Stimulated activated CD4-positive, alpha-beta T cell treated with anti-CD3 and anti-CD28 coated beads, Interleukin-1b, Interleukin-23, amount 100 ng/mL, for 1 hour (primary cell): ENCODE measurements at places on chromosomes 11 and 22.

GRCh38 chr11:32325187-32325586 is 110.2 kb downstream of the WT1 start:
- no peak for DNase-seq

DNA sequence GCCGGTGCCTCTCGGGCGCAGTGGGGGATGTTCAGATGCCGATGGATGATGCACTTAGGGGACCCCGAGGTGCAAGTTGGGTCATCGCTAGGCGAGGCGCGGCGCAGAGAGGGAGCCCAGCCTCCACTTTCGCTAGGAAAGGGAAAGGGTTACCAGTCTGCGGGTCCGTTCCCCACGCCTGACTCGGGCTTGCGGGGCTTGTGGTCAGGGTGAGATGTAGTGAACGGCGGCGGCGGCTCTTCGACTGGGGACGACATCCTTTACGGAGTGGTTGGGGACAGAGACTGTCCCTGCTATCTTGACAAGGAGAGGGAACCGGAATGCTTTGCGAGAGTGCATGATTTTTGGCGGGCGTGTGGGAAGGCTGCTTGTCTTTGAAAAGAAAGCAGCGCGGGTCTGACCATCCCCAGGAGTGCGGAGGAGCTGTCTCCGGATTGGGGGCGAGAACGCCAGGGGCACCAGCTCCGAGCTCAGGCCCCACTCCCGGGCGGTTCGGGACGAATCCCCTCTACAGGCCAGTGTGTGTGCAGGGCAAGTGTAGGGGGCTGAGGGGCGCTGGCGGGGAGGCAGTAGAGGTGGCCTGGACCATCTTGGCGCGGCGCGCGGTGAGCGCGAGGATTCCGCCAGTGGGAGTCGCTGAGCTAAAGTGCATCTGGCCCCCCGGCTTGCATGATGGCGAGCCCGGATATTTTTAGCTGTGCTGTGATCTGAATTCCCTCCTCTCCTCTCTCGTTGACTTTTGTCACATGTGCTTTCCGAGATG is 1.1 kb downstream of the FAT3 start:
- no peak for DNase-seq

DNA sequence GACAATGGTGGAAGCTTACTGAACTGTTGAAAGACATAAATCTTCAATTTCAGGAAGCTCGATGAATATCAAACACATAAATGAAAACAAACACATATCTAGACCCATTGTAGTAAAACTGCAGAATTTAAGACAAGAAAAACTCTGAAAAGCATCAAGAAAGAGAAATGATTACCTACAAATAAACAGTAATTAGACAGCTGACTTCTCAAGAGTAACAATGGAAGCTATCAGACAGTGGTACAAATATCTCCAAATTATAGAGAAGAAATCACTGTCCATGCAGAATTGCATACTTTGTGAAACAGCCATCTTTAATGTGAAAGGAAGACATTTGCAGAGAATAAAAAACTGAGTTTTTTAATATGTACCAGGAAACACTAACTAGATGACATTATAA is 45.7 kb downstream of the ANO3 start:
- no peak for DNase-seq

GRCh38 chr11:77440678-77441077 is 33.2 kb downstream of the PAK1 start:
- DNase-seq, result no peak

GRCh38 chr11:92790926-92791616 is 178.4 kb upstream of the MTNR1B start:
- no peak for DNase-seq

DNA sequence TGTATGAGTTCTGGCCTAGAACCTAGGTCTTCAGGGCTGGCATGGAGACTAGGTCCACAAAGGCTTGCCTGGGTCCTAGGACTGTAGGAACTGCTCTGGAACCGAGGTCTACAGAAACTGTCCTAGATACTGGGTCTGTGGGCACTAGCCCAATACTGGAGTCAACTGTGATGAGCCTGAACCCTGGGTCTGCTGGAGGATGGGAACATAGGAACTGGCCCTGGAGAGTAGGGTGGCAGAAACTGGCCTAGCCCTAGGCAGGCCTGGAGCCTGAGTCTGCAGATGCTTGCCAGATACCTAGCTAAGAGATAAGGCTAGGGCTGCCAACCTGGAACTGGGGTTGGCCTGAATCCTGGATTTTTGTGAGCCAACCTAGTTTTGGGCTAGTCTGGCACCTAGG is 19.2 kb upstream of the GLYATL2 start:
- DNase-seq, result no peak

DNA sequence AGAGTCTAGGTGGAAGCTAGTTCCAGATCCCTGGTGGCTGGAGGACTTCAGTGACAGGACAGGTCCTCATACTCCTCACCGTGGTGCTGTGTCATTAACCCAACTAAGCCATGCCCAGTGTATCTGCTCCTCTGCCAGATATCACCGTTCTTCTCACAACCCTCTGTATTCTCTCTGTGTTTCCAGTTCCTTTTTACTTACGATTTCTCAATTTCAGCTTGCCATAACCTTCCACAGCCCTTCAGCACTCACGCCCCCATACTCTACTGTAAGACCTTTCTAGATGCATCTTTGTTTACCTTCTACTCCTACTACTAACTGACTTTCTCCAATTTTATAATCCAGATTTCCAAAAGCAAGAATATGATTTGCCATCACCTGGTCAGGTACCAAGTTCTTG is 26.1 kb upstream of the RIC3 start:
- DNase-seq, result no peak

GRCh38 chr11:92866679-92867282 is 102.7 kb upstream of the MTNR1B start:
- DNase-seq, result no peak

GRCh38 chr11:126733685-126734084 is 266.9 kb downstream of the KIRREL3 start:
- no peak for DNase-seq

- no peak for DNase-seq
Observed at GRCh38 chr22:24190596-24191208, 9.4 kb downstream of the SUSD2 start.

GRCh38 chr22:24431309-24432034 is 4.1 kb downstream of the ADORA2A start:
- DNase-seq, result no peak

DNA sequence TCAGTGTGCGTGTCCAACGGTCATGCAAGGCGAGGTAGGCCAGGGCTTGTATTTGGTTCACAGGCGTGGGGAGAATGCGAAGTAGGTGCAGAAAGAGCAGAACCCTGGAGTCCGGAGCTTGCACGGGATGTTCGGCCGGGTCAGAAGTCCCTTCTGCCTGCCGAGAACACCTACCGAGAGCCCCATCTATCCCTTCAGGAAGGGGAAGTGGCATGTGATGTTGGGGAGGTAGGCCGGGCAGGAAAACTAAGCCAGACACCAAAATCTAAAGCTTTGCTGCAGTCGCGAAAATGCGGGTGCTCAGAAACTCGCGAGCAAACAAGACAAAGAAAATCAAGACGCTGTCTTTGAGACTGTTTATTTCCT is 435 bp upstream of the TAF6L start:
- no peak for DNase-seq

DNA sequence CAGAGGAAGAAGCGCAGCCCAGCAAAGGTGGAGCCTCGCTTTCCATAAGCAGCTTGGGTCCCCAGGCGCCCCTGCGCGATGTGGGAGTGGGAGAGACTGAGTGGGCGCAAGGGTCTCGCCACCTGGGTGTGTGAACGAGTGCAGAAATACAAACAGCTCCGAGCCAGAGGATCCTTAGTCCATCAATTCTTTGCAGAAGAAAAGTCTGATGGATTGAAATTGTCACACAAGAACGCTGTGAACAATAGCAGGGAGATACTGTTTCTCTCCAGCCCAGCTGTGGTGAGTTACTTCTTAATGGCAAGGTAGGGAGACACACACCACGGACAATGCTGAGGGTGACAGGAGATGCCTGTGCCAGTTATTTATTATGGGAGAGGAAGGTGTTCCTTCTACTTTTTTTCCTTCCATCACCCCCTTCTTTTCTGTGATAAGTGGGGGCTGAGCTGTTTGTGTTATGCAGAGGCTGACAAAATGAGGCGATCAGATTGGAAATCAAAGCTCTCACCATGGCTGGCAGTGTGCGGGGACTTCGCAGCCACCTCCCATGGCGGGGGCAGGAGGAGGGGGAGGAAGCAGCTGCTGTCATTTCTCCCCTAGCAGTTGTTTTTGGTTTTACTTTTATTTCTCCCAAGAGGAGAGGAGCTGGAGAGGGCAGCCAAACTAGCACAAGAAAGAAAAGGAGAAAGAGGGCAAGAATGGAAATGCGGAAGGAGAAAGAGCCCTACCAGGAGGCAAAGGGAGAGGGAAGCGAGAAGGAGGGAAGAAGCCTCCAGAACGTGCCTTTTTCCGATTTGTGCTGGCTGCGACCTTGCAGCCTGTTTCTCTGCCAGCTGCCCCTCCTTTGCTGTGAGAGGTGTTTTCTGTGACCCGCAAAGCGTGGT is 755.8 kb downstream of the NTM start:
- DNase-seq, result no peak

- no peak for DNase-seq
Observed at GRCh38 chr11:69234740-69235710, 58.9 kb upstream of the MYEOV start.
